ENCODE measurements at places on chromosomes 13 and 19.
A peak's percentile ranks its signal among the peaks of the same experiment; 100 is the strongest.

DNA sequence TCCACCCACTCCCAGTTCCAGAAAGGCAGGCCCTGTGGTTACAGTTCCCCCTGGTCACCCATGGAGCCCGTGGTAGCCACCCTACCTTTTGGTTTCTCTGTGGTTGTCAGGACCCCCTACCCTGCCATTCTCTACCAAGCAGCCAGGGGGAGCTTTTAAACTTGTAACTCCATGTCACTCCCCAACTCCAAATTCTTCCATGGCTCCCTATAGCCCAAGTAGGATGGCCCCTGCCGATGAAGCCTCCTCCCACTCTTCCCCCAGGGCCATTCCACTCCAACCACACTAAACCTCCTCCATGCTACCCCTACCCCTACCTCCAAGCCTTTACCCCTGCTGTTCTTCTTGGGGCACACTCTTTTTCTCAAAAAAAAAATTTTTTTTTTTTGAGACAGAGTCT lies 2.2 kb downstream of the S1PR2 start:
- DNase-seq, result peak; percentile 42

- DNase-seq, result peak; percentile 72
These were observed 18.2 kb downstream of the IL17D start for GRCh38 chr13:20721454-20722357.

- no peak for DNase-seq
These were observed 5.8 kb downstream of the ZNF175 start for GRCh38 chr19:51576850-51577249.

- peak; percentile 90 for DNase-seq
These were observed 27.7 kb downstream of the CRTC1 start for GRCh38 chr19:18710996-18711751.

- no peak for DNase-seq
These were observed 27.7 kb downstream of the CYP2B6 start for GRCh38 chr19:41018736-41019290.

DNA sequence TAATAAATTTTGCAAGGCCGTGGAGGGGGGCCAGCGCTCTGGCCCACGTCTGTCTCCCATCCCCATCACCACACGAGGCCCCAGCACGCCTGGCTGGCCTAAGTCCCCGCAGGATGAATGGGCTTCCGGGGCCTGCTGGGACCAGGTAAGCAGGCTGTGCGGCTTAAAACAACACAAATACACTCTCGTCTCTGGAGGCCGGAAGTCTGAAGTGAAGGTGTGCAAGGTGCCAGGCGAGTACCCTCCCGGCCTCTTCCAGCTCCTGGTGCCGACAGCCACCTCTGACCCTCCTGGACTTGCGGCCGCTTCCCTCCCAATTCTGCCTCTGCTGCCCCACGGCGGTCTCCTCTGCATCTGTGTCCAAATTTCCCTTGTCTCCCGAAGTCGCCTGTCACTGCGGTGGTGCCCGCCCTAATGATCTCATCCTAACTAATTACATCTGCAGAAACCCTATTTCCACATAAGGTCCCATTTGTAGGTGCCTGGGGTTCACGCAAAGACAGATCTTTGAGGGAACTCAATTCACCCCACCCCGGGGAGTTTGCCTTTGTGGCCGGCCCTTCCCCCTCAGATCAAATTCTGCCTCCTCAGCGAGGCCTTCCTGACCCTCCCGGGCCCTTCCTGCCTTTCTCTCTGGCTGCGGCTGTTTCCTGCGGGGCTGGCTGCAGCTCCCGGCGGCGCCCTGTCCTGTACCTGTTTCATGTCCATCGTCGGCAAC lies 8.1 kb upstream of the PTBP1 start:
- peak; percentile 45 for DNase-seq

- DNase-seq, result peak; percentile 47
These were observed 13.6 kb downstream of the ACP4 start for GRCh38 chr19:50803633-50804419.

DNA sequence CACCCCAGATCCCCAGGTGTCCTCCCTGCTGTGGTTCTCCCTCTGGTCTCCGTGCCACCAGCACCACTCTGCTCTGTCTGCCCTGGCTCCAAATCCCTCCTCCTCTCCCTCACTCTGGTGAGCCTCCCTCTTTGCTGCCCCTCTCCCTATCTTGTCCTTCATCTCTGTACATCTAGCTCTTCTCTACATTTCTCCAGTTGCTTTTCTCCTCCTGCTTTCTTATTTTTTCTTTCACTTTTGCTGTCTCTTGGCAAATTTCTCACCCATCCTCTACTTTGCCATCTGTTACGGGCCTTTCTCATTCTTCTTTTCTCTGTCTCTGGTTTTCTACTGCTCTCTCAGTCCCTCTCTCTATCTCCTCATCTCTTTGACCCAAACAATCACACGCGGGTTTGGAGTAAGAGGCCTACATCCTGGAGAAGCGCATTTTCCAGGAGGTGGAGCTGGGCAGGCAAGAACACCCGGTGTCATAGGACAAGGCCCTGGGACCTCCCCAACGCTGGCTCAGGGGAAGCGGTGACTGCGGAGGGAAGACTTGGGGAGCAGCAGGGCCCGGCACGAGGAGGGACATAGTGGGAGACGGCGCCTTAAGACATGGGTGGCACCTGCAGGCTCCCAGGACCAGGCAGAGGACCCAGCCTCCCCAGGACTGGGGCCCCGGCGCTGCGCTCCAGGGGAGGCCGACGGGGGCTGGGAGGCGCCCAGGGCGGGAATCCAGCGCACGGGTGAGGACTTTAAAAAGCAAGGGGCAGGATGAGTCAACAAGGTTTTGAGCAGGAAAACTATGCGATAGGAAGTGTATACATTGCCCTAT lies 9.9 kb downstream of the ZNF611 start:
- no peak for DNase-seq

DNA sequence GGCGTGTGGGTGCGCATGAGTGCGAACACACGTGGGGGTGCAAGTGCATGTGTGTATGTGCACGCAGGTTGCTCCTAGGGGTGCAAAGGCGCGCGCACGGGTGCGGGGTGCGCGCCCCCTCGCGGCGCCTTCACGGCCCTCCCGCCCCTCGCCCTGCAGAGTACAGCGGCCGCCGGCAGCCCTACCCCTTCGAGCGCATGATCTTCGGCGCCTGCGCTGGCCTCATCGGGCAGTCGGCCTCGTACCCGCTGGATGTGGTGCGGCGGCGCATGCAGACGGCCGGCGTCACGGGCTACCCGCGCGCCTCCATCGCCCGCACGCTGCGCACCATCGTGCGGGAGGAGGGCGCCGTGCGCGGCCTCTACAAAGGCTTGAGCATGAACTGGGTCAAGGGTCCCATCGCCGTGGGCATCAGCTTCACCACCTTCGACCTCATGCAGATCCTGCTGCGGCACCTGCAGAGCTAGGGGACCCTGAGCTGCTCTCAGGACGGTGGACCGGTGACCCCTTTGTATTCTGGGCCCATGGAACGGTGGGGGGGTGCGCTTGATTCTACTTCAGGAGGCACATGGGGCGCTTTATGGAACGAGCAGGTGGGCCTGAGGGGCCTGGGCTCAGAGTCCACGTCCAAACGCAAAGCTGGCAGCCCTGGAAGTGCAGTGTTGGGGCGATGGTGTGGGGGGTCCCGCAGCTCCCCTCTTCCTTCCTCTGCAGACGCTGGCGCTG lies 27.7 kb downstream of the TMEM161A start:
- DNase-seq, result peak; percentile 61

GRCh38 chr19:10718205-10719196 lies 622 bp downstream of the DNM2 start:
- no peak for DNase-seq

DNA sequence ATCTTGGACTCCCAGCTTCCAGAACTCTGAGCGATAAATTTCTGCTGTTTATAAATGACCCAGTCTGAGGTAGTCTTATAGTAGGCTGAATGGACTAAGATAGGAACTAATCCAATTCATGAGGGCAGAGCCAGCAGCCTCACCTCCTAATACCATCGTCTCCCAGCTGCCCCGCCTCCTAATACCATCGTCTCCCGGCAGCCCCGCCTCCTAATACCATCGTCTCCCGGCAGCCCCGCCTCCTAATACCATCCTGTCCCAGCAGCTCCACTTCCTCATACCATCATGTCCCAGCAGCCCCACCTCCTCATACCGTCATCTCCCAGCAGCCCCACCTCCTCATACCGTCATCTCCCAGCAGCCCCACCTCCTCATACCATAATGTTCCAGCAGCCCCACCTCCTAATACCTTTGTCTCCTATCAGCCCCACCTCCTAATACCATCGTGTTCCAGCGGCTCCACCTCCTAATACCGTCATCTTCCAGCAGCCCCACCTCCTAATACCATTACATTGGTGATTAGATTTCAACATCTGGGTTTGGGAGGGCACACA lies 2.4 kb upstream of the ARGLU1 start:
- DNase-seq, result peak; percentile 27

- no peak for DNase-seq
These were observed 203.5 kb downstream of the ENOX1 start for GRCh38 chr13:43583321-43583720.

DNA sequence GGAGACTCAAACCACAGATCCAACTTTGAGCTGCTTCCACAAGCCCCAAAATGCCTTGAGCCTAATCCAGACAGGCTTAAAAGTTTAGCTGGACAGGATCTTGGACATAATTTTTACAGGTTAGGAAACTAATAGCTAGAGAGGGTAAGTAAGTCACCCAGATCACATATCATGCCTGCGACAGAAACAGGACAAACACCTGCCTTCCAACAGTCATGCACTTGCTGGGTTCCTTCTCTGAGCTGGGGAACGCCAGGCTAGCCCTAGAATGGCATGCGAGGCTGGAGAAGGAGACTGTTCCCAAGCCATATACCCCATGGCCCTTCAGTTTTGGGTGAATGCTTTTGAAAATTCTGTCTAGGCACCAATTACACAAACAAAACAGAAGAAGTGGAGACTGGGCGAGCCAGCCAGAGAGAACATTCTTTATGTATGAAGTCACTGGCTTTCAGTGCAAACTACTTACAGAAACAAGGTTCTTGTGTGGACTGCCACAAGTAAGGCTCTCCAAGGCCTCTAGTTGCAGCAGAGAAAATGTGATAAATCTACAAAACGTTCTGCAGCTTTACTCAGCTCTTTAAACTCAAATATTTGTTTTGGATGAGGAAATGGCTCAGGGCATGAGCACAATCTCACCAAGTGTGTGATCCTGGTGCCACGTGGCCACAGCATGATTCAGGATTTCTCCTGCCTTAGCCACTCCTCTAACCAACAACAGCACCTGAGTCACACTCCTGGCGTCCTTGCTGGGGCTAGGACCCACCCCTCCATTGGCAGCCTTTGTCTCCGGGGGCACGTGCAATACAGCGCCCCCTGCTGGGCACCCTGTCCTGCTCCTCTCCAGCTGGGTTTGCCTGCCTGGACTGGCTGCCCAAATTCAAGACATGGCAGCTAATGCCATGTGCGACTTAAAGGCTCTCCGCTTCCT lies 73.4 kb upstream of the UBL3 start:
- DNase-seq, result peak; percentile 89

- peak; percentile 62 for DNase-seq
These were observed 3.9 kb upstream of the PCDH17 start for GRCh38 chr13:57627663-57628062.

GRCh38 chr13:78241278-78241919 lies 322.8 kb upstream of the EDNRB start:
- peak; percentile 32 for DNase-seq

DNA sequence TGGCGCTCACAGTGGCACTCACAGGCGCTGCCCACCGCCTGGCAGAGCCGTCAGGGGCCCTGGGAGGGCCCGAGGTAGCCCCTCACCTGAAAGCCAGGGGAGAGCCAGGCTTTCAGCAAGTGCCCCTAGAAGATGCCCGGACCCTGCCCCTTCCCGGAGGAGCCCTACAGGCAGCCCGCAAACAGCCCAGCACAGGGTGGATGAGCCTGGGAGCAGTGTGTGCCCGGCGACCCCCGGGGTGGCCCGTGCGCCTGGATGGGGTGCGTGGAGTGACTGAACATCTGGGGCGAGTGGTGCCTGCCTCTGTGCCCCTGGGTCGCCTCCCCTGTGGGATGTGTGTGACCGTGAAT lies 1.4 kb downstream of the CRLF1 start:
- DNase-seq, result no peak

DNA sequence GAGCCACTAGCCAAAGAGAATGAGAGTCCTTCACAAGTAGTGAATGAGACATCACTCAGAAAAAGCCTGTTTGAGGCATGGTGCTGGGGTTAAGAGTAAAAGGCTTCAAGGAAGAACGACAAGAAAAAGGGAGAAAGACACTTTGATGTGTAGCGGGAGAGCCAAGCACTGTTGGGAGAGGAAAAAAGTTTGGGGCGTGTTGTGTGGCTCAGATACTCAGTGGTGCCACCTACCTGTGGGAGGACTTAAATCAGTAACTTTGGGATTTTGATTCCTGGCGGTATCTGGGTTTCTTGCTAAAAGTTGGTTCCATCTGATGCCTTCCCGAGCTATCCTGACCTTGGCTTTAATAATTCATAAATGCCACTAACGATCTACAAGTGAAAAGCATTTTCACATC lies 12.3 kb downstream of the ELSPBP1 start:
- DNase-seq, result no peak

DNA sequence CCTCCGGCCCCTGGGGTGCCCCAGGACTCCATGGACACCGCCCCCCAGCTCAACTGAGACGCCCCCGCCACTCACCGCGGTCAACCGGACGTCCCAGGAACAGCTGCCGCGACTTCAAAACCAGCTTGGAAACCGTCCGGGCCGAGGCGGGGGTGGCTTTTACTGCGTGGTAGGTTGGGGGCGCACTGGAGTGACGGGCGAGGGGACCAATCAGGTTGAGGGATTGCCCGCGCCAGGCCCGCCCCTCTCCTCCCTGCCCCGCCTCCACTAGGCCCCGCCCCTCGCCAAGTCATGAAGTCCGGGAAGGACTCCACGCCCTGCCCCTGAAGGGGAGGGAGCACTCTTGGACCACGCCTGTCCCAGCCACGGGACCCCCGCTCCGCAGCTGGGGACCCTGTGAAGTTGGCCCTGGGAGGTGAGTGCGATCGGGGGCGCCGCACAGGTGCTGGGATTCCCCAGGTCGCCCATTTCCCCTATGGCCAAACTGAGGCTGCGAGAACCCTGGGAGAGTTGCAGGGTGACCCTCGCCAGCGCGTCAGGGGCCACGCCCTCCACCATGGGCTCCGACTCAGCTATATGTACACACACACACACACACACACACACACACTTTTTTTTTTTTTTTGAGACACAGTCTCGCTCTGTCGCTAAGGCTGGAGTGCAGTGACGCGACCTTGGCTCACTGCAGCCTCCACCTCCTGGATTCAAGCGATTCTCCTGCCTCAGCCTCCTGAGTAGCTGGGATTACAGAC lies at the start of gene PLIN3:
Gene PLIN3, minus strand, starts transcription at position 134 of the 752 bp plus-strand sequence. CDS start 6,273 bp downstream, outside the sequence.
- peak; percentile 98 for DNase-seq

- DNase-seq, result no peak
These were observed 54.8 kb downstream of the GATAD2A start for GRCh38 chr19:19460258-19460731.

- DNase-seq, result no peak
These were observed 5.7 kb downstream of the USPL1 start for GRCh38 chr13:30623392-30623791.

GRCh38 chr13:98033277-98034247 lies 80.1 kb downstream of the IPO5 start:
- peak; percentile 72 for DNase-seq

- no peak for DNase-seq
These were observed 140.6 kb upstream of the FRY start for GRCh38 chr13:31890946-31891345.

Data from tongue (tissue), 3 donors.